ENCODE measurements at places on chromosomes 13 and 19.

DNA sequence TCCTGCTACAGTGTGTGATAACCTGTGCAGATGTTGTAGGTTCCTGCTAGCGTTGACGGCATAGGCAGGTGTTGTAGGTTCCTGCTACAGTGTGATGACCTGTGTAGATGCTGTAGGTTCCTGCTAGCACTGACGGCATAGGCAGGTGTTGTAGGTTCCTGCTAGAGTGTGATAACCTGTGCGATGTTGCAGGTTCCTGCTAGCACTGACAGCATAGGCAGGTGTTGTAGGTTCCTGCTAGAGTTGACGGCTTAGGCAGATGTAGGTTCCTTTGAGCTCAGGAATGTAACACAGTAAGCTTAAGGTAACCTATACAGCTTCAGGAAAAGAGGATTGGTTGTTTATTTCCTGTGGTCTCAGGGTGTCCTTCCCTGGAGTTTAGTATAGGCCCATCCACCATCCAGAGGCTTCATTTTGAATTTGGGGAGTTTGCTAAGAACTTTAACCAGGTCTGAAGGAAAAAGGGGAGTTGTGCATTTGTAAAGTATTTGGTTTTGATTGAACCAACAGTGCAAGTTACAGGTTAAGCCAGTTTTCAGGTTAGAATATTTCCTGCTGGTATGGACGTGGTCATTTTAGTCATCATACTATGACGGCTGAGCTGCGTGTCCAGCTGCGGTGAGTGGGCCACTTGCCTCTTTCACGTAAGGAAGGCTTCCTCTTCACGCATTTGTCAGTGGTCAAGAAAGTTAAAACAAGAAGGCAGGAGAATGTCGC, 53.8 kb downstream of the ATP11A start:
- DNase-seq, result no peak

GRCh38 chr13:33917190-33917589, 99.2 kb downstream of the RFC3 start:
- DNase-seq, result no peak

DNA sequence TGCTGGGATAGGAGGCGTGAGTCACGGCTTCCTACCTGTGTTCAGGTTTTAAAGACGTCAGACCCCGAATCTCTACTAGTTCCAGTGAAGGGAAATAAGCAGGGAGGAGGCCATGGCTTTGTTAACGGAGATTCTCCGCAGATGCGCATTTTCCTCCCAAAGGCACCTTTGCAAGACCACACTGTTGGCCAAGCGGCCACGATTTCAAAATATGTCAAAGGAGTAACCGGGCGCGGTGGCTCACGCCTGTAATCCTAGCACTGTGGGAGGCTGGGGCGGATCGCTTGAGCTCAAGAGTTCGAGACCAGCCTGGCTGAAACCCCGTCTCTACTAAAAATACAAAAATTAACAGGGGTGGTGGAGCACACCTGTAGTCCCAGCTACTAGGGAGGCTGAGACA, 21.9 kb downstream of the ZNF763 start:
- DNase-seq, result no peak

- DNase-seq, result peak; percentile 36
Observed at GRCh38 chr19:51097166-51097738, 11.0 kb downstream of the CTU1 start.

DNA sequence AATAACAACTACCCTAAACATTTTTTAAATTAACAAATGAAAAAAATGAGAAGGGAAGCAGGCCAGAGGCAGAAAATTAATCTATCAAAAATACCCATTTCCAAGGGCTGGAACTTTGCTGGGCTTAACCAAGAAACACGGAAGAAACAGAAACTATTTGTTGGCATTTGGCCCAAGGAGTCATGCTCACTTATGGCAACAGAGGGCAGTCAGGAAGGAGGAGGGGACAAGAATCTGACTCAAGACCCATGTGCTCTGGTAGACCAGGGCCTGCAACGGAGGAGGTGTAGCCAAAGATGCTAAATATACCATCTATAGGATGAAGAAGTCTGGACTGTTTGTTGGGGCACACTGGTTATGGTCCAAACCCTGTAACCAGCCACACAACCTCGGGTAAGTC, 496.7 kb downstream of the COG6 start:
- no peak for DNase-seq

DNA sequence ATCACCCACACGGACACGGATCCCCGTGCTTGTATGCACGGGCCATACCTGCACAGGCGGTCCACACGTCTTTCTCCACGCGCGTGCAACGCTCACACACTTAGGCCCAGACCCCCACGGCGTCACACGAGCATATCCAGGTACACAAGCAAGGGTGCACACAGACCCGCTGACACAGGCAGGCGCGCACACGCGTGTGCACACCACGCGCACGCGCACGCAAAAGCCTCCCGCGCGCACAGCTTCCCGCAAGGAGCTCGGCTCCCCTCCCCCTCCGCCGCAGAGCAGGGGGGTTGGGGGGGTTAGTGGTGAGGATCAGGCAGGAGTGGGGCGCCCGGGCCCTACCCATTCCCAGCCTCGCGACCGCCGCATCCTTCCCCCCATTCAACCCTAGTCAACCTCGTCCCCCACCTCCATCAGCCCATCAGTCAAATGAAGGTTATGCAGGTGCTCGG, 407 bp downstream of the RAB3A start:
- DNase-seq, result no peak
